ENCODE measurements at places on chromosomes 7 and 10.

- no peak for DNase-seq
These were observed 55.0 kb downstream of the LRRC4 start for GRCh38 chr7:127976056-127976737.

DNA sequence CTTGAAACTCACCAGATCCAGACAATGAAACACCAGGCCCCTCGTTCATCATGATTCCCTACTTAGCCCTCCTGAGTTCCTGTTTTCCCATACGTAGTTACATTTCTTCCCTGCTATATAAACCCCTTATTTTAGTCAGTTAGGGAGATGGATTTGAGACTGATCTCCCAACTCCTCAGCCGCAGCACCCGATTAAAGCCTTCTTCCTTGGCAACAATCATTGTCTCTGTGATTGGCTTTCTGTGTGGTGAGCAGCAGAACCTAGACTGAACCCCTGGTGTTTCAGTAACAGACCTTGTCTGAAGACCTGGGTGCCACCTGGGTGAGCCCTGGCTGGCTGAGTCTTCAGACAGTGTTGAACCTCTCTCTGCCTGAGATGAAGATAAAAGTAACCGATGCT lies 118.0 kb downstream of the OAT start:
- no peak for DNase-seq

GRCh38 chr7:157477550-157478212 lies 140.9 kb downstream of the DNAJB6 start:
- DNase-seq = no peak

GRCh38 chr7:129968592-129969383 lies 16.0 kb upstream of the UBE2H start:
- no peak for DNase-seq

DNA sequence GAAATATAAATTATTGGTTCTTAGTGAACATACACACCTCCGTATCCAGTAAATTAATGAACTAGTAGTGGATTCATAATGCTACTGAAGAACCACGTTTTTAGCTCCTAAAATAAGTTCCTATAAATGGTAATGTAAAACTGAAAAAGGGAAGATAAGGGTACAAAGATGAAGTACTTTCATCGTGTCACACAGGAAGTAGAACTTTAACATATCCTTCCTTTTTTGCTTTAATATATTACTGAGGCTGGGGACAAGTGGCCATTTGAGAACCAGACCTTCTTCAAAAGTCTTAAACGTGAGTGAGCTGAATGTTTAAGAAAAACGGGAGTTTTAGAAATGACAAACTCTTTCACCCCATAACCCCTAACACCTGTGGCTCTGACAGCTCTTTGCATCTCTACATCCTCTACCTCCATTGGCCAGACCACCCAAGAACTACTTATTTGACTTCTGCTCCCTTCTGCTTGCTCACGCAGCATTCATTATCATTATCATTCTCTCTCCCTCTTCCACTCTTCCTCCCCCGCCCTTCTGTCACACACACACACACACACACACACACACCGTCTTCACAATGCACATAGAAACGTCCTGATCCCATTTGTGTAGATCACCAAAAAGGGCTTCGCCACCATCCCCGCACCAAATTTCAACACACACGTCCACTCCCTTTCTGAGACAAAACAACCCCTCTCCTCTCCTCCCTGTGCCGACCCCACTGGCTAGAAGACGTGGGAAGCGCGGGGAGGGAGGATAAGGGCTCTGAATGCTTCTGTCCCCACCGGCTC lies 677 bp downstream of the SKAP2 start:
- DNase-seq = peak; percentile 76

DNA sequence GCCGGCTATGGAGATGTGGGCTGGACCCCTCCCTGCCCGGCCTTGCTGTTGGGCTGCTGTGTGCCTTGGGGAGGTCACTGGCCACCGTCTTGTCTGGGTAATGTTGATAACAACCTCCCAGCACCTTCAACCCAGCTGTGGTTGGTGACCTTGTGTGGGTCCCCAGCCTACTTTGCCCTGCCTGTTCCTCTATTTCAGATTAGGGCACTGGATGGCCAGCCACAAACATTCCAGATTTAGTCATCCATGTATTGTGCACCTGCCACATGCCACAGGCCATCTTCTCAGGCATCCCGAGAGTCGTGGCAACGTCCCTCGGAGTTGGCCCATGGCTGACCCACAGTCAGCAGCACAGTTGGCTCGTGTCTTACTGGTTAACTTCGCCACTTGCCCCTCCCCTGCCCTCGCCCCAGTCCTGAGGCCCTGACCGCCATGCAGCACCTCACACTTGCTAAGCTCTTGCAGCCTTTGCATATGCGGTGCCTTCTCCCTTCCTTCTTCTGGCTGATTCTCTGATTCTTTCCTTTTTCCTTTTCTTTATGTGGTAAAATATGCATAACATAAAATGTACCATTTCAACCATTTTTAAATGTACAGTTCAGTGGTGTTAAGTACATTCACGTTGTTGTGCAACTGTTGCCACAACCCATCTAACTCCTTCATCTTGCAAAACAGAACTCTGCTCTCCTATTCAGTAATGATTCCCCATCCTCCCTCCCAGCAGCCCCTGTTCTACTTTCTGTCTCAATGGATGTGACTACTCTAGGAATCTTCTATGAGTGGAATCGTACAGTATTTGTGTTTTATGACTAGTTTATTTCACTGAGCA lies 60.6 kb downstream of the PRF1 start:
- no peak for DNase-seq

DNA sequence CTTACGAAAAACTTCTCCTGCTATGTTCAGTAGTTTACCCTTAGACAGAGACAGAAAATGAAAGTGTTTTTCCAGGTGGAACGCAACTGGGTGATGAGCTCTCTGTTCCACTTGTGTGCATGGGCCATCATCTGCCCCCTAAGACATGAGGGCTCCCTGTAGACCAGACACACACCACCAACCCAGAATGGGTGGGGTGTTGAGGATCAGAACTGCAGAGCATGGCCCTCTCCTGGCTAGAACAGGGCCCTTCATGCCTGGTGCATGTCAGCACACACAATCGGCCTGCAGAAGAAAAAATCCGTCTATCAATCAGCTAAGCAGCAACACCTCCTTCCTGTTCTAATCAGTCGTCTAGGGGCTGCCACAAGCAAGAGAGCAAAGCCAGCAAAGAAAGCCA lies 186.2 kb upstream of the INHBA start:
- no peak for DNase-seq

DNA sequence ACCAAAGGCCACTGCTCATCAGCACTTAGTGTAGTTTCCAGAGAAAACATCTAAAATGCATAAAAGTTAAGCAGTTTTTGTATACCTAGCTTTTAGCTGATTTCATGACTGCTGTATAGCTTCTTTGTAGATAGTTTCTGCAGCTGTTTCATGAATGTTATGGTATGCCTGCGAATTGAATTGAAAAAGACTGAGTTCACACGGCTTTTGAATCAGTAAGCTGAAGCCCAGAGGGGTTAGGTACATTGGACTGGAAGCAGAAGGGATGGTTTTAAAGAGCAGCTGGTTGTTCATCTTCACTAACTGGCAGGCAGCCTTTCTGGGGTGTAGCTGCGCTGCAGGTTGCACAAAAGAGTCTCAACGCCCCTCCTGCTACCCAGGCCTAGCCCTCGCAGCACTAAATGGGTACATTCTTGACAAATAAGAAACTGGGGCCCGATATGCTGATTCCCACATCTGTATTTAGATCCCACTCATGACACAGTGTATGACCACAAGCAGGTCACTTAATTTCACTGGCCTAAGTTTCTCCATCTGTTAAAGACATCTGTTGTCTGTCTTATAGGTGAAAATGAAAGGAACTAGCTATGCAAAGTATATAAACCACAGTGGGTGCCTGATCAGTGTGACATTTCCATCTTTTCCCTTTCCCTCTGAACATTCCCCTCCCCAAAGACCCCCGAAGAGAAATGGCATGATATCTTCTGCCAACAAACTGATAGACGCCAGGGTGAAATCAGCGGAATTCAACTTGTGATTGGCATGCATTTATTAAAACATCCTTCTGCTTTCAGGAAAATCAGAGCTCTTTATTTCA lies 85.9 kb upstream of the AGBL3 start:
- no peak for DNase-seq
